HT1080 (cell line): ENCODE measurements at places on chromosomes 2 and 18.

GRCh38 chr18:59505356-59505755 is 146.3 kb upstream of the LMAN1 start:
- DNase-seq, result no peak

DNA sequence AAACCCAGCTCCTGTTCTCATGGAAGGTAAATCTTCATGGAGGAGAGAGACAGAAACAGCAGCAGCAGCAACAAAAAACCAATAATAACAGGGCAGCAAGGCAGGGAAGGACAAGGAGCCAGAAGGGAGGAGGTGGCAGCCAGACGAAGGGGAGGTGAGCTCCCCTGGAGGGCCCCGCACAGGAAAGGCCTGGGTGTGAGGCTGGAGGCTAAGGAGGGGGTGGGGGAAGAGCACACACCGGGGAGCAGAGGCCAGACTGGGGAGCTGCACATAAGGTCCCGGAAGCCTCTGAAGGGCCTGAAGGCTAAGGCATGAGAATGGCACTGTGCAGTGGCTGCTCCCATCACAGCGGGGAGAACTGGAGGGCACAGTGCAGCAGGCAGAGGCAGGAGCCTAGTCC is 94.8 kb upstream of the SMAD7 start:
- no peak for DNase-seq

GRCh38 chr2:164735309-164735919 is 106.2 kb downstream of the COBLL1 start:
- DNase-seq, result peak; percentile 42

DNA sequence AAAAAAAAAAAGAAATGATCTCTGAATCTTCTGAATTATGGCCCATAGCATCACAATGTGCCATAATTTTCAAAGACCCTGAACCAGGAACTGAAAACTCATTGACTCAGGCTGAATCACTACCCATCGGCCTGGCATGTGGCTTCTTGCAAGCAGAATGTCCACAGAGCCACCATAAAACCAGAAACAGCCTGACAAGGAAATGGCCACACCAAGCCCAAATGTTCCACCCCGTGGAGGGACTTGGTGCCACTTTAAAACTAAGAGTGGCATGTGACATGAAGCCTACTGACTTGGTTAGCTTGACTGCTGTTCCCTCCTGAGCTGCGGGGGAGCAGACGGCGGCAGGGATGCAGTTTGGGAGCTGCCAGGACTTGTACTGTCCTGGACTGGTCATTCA is 71.2 kb upstream of the RBM44 start:
- peak; percentile 62 for DNase-seq

GRCh38 chr2:19579461-19579860 is 221.0 kb upstream of the OSR1 start:
- DNase-seq, result no peak

DNA sequence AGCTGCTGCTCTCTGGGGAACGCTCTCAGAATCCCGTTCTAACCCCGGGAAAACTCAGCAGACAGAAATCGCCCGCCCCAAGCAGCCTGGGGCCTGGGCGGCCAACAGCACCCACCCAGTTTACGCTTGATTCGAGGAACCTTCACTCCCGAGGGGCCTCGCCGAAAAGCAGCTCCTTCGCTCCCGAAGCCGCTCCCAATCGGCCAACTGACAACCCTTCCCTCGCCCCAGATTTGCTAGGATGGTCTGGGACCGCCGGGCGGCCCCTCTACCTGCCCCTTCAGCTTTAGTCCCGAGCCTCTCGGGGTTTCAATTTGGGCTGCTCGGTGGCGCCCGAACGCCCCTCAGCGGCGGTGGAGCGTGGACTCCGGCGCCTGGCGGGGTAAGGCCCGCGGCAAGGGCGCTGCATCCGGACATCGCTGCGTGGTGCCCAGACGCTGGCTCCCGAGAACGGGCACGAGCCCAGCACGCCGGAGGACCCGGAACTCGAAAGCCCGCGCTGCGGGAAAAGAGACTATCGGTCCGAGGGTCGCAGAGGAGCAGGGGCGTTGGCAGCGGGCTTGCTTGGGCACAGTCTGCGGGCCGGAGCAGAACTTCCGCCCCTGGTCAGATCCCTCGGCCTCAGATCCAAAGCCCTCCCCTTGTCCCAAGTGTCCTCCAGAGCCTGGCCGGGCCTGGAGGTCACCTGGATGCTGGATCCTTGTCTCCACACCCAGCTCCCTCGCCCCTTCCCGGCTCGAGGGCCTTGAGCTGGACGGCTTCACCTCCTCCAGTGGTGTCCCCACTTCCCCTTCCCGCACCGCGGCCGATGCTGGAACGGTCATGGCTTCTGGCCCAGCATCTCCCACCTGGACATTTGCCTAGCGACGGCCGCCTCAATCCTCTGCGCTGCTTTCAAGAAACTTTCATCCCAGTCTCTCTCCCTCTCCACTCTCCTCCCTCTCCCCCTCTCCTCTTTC is 3.0 kb upstream of the OTX1 start:
- no peak for DNase-seq

DNA sequence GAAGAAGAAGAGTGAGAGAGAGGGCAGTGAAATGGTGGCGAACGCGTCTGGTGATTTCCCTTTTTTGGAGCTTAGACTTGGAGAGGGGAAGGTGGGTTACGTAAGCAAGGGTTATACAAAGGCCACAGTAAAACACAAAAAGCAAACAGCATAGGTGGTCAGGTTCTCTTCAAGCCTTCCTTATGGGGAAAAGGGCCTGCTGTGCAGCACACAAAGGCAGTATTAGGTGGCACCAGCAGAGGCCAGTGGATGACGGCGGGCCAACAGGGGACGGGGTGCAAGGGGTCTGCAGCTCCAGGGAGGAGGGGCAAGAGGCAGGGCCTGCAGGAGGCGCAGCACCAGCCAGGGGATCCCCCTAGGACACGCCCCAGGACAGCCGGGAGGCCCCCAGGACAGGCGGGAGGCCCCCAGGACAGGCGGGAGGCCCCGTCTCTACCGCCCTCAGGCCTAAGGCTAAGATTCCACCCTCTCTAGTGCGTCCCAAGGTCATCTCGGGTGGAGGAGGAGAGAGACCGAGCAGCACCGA is 32.6 kb upstream of the NPC1 start:
- DNase-seq, result no peak

DNA sequence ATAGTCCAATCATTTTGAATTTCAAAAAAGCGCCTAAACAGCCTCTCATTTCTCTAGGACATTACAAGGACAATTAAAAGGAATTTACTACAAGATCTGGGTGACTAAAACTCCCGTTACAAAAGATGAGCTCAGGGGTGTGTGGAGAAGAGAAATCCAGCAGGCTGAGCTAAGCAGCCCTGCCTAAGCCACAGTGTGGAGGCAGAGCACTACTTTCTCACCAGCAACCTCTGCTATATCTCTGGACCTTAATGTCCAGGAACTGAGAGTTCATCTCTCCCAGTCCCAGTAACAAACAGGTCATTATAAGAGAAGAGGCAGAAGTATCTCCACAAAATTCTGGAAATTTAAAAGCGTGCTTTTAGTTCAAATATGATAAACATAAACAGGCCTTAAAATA is 18.9 kb upstream of the ANKRD62 start:
- DNase-seq, result no peak

GRCh38 chr2:205119136-205119535 is 563.2 kb upstream of the NRP2 start:
- DNase-seq, result no peak

- no peak for DNase-seq
Observed at GRCh38 chr2:89842180-89842908, 1150.9 kb downstream of the RPIA start.

DNA sequence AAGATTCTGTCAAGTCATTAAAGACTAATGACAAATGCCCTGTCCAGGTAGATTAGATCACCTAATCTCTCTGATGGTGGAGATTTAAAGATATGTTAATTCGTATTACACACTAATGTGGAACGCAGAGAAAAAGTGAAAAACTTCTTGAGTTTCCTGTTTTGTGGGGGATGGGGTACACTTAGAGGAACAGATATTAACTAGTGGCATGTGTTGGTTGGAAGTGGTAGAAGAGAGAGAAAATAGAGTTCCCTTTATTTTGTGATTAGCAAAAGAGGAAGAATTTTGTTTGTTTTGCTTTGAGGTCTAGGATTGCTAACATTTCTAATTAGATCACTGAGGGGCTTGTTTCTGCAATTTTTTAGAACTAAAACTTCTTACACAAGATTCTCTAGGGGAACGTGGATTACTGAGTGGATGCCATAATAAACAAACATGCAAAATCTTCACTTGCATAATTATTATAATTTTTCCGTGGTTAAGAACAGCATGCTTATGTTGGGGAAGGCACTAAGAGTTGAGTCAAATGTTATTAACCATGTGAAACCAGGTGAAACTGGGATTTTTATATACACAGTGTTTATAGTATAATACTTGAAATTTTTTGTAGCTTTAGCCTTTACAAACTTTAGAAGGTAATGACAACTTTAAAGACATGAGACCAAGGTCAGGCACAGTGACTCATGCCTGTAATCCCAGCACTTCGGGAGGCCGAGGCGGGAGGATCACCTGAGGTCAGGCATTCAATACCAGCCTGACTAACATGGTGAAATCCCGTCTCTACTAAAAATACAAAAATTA is 97.4 kb upstream of the STK17B start:
- DNase-seq, result no peak

- no peak for DNase-seq
Observed at GRCh38 chr2:44392338-44392943, 30.7 kb downstream of the CAMKMT start.

GRCh38 chr18:31199190-31199769 is 36.6 kb upstream of the DSC1 start:
- DNase-seq, result peak; percentile 34
